ENCODE measurements at places on chromosomes 6 and 20.

GRCh38 chr6:25181350-25181724 lies 97.8 kb upstream of the CARMIL1 start:
- DNase-seq, result no peak

DNA sequence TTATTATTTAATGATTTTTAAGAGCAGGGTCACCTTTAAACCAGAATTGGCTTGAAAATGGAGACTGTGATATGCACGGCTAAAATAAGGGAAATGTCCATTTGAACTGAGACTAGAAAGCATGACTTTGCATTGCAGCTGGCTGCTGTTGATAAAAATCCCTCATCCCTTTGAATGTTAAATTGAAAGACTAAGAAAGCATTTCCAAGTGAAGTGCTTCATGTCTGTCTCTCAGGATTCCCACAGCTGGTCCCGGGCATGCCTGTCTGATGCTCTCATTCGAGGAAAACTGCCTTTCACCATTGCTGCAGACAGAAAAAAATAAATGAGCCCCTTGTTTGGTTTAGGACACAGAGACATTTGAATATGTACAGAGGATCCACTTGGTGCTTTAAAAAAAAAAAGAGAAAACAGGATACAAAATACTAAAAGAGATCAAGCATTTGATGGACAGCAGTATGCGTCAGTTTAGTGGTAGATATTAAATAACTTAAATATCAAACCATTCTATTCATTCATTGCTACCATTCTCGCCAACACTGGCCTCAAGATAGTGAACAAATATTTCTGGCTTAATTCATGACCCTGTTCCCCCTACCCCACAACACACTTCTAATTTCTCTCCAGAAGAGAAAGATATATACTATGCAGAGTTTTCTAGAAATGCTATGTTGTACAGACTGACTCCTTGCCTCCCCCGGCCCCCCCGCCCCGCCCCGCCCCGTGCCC lies 55.0 kb downstream of the TBC1D7 start:
- no peak for DNase-seq

DNA sequence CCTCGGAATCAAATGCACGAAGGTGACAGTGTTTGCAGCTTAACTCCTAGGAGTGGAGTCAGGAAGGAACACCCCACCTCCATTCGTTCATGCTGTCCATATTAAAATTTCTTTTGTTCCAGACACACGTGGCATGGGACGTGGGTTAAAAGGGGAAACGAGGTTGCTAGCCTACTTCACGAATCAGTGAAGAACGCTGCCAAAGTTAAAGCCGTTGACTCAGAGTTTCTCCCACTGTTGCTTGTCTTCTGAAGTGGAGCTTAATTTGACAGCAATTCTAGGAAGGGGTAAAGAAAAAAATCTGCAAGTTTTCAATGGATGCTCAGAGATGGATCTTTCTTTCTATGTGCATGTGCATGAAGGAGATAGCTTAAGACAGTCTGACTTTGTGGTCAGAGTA lies 499.1 kb downstream of the CD83 start:
- DNase-seq, result no peak

- no peak for DNase-seq
These were observed 83.5 kb downstream of the SCML4 start for GRCh38 chr6:107740496-107741190.

DNA sequence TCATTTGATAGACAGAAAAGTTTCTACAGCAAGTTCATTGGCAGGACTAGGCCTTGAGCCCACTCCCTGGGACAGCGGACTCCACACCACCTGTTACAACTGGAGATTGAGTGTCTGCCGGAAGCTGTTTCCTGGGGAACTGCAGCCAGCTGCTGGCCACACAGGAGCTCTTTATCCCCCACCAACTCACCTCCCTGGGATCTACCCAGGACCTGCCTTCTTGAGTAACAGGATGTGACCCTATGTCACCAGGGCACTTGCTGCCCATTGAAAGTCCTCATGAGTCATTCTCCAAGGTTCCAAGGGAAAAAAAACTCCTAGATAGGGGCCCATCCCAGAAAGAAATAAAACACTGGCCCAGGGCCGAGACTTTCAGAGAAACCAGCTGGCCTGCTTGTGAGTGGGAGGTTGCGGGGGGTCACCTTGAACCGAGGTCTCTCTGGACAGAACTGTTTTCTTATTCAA lies 37.4 kb upstream of the SLC9A8 start:
- DNase-seq, result no peak

GRCh38 chr6:37636801-37637561 lies 60.7 kb downstream of the MDGA1 start:
- no peak for DNase-seq

GRCh38 chr20:38055294-38055693 lies 21.7 kb downstream of the RPRD1B start:
- no peak for DNase-seq

DNA sequence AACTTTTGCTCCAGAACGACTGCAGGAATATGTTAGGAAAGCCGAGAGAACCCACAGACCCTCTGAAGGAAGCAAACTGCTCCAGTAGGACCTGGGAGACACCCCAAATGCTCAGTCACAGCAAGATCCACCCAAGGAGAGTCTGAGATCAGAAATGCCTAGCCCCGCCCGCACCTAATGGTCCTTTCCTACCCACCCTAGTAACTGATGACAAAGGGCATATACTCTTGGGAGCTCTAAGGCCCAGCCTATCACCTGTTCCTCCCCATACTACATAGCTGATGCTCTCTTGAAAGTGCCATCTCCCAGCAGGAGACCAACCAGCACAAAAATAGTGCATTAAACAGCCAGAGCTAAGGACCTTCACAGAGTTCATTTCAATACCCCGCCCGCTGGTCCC lies 67.6 kb downstream of the CD2AP start:
- DNase-seq, result no peak

- DNase-seq, result no peak
These were observed 2.6 kb downstream of the GJA1 start for GRCh38 chr6:121437851-121438651.

DNA sequence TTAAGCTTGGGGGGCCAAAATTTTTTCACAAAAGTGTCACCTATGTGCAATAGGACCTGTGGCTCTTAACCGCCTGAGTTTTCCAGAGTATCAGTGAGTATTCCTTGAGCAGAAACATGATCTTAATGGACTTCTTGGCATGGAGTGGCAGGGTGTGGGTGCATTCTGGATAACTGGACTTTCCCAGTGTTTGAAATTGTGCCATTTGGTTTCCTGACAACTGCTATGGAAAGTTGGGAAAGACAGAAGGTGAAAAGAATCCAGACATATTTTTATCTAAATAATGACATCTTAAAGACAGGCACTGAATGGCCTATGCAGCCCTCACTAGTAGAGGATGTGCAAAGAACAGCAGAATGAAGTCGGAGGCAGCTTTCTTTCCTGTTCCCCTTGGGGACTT lies 34.3 kb upstream of the ADTRP start:
- no peak for DNase-seq

- DNase-seq, result no peak
These were observed 521.6 kb downstream of the CD83 start for GRCh38 chr6:14638906-14639761.

- no peak for DNase-seq
These were observed 54.8 kb downstream of the HECA start for GRCh38 chr6:139189665-139190064.

GRCh38 chr6:93120154-93120742 lies 299.1 kb downstream of the EPHA7 start:
- DNase-seq, result no peak

All from AG04450 (cell line).